NAMALWA (cell line): ENCODE measurements at places on chromosomes 1 and 21.

GRCh38 chr21:26655460-26655859 is 82.4 kb upstream of the CYYR1 start:
- DNase-seq, result no peak

GRCh38 chr1:109246141-109246551 is 3.2 kb upstream of the CELSR2 start:
- no peak for DNase-seq

GRCh38 chr21:36072453-36073162 is 2.8 kb downstream of the CBR1 start:
- no peak for DNase-seq

- no peak for DNase-seq
Measured at GRCh38 chr1:15261155-15262002, 14.4 kb downstream of the FHAD1 start.

DNA sequence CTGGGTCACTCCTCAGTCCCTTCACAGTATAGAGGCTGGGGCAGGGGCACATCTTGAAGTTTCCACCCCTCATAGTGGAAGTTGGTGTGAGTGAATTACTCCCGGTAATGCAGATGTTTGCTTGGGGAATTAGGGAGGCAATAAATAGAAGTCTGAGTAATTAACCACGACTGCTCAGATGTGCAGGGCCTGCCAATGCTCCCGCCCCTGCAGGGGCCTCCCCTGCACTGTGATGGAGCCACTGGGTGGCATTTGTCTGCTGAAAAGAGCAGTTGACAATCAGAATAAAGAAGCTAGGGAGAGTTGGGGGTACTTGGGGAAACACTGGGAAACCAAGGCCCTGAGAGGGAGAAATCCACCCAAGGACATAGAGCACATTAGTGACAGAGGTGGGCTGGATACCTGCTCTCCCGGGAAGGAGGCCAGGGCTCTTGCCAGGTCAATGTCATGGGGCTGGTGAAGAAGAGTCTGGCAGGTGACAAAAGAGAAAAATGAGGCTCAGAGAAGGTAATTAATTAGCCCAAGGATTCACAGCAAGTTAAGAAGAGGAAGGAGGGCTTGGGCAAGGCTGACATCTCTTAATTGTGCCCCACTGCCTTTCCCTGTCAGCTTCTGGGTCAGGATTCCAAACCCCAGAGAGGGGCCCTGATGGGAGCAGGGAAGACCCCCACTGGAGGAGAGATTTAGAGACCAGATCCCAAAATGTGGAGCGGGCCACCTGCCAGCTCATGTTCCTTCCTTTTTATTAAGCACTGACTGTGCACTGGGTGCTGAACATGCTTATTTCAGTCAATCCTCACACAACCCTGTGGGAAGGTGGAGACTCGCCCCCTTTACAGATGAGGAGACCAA is 436.2 kb downstream of the MATN1 start:
- DNase-seq, result no peak

- DNase-seq, result no peak
Measured at GRCh38 chr1:8294170-8294697, 23.7 kb upstream of the SLC45A1 start.

GRCh38 chr1:41020654-41021053 is 871 bp downstream of the SLFNL1 start:
- DNase-seq, result no peak

- peak; percentile 62 for DNase-seq
Measured at GRCh38 chr21:15592271-15592860, 137.4 kb upstream of the USP25 start.

GRCh38 chr1:40954626-40955025 is 24.9 kb upstream of the CTPS1 start:
- DNase-seq, result no peak

GRCh38 chr1:44029260-44029910 is 1.9 kb downstream of the SLC6A9 start:
- no peak for DNase-seq

GRCh38 chr1:80251171-80251570 is 1244.6 kb upstream of the ADGRL4 start:
- DNase-seq, result no peak

GRCh38 chr1:76870037-76870436 is 2.8 kb downstream of the ST6GALNAC5 start:
- DNase-seq, result no peak

GRCh38 chr1:232952514-232953499 is 2.4 kb downstream of the NTPCR start:
- peak; percentile 66 for DNase-seq

DNA sequence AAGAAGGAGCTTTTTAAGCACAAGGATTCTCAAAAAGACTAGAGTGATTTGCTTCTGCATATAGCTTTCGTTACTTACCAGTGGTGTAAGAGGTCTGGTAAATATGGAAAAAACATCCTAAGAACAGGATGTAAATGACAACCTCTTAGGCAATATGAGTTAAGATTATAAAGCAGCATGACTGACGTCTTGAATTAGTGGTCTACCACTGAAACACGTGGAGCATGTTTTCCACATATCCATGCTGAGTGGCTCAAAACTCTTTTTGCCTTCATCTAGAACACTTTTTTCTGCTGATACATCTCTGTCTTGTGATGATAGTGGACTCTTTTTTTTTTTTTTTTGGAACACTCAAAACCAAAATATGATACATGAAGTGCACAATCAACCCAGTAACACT is 44.6 kb downstream of the RCAN1 start:
- DNase-seq, result no peak

GRCh38 chr1:42931108-42931539 is 27.5 kb downstream of the SLC2A1 start:
- peak; percentile 70 for DNase-seq

- peak; percentile 43 for DNase-seq
Measured at GRCh38 chr1:58782178-58783089, 1.4 kb downstream of the JUN start.

- DNase-seq, result no peak
Measured at GRCh38 chr1:109283748-109284600, 1.0 kb upstream of the PSRC1 start.

DNA sequence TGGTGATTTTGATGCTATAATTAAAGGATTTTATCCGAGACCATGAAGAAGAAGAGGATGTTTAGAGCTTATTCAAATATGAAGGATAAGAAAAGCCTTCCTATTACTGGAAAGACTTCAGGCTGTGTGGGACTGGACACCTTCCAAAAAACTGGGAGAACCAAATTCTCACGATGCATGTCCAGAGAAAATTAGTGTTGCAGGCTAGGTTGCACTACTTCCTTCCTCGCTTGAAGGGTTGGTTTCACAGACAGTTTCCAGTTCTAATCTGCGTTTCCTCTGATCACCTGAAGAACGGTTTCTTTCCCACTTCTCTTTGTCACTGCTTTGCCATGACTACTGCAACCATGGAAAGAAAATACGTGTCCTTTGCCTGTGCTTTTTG is 2.0 kb downstream of the MTARC2 start:
- no peak for DNase-seq

GRCh38 chr1:234409328-234409727 is 36.1 kb downstream of the COA6 start:
- DNase-seq, result no peak

DNA sequence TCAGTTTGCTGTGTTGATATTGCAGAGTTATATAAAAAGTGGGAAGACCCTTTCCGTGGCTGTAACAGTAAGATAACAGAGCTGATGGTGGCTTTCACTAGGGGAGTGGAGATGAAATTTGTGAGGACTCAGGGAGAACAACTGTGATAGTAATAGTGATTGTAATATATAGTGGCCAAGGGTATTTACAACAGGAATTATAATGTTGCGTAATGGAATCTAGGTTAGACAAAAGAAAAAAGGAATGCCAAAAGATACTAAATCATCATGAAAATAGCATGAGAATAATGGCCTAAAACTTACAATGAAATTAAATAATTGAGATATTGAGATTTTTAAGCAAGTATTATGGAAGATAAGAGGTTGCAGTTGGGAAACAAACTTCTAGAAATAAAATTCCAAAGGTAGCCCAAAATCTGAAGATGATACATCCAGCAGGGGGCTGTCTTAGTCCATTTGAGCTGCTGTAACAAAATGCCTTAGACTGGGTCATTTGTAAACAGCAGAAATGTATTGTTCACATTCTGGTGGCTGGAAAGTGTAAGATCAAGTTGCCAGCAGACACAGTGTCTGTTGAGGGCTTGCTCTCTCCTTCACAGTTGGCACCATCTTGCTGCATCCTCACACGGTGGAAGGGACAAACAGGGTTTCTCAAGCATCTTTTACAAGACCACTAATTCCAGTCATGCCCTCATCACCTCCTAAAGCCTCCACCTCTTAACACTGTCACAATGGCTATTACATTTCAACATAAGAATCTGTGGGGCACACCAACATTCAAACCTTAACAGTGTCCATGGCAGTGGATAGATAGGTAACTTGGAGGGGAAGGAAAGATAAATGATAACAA is 711.2 kb downstream of the MRPL39 start:
- DNase-seq, result peak; percentile 26

DNA sequence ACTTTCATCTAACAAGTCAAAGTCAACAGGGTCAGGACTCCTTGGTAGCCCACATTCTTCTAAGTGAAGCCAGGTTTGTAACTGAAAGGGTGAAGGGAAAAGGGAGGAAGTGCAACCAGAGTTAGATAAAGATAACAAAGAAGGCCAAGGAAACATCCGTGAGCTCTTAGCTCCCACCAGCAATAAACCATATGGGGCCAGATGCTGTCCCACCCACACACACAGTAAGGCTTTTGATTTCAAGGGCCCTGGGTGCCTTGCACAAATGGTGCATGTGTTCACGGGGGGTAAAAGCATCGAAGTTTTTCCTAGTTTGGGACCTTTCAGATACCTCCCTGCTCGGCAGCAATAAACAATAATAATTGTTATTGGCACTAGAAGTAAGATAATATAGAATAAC is 5.1 kb upstream of the TIAM1 start:
- DNase-seq, result no peak

- DNase-seq, result peak; percentile 48
Measured at GRCh38 chr1:234125283-234125682, 220.8 kb downstream of the SLC35F3 start.

DNA sequence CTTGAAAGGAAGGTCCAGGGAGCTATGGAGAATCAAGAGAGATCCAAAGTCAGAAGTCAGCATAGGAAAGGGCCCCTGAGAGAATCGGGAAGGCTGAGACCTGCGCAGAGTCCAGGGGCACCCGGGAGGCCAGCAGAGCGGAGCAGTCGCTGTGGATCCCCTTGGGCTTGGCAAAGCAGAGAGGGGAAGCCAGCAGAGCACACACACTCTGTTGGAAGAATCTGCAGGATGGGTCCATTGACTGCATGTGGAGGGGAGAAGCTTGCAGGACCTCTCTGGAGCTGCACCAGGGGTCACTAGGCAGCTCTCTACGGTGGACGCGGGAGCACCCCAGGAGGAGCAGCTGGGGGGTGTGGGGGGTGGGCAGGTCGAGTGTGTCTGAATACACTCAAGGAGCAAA is 6.4 kb downstream of the RIPK4 start:
- DNase-seq, result no peak

GRCh38 chr1:36966242-36966641 is 68.1 kb downstream of the GRIK3 start:
- peak; percentile 42 for DNase-seq

- DNase-seq, result no peak
Measured at GRCh38 chr1:198201956-198202784, 45.4 kb downstream of the NEK7 start.

- no peak for DNase-seq
Measured at GRCh38 chr1:30820299-30820698, 62.7 kb upstream of the LAPTM5 start.

DNA sequence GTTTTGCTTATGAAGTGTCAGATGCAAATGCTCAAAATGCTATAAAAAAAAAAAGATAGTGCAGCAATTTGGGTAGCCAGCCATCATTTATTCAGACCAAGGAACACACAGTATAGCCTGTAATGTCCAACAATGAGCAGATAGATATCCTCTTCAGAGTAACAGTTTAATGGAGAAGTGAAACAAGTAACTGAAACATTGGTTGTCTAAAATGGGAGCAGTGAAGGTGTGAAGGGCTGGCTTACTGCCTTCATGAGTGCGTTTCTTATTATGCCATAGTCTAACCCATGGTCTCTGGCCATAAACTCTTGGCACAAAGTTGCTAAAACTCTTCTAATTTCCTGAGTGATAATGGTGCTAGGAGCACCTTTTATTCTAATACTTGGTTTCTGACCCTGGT is 11.4 kb downstream of the RGS5 start:
- no peak for DNase-seq

- no peak for DNase-seq
Measured at GRCh38 chr1:24409535-24409934, 4.0 kb downstream of the STPG1 start.

- DNase-seq, result no peak
Measured at GRCh38 chr1:57431400-57431799, 7.5 kb upstream of the DAB1 start.

GRCh38 chr1:231722356-231722755 is 95.8 kb downstream of the DISC1 start:
- no peak for DNase-seq

- DNase-seq, result no peak
Measured at GRCh38 chr1:63624911-63625310, 31.7 kb downstream of the PGM1 start.

DNA sequence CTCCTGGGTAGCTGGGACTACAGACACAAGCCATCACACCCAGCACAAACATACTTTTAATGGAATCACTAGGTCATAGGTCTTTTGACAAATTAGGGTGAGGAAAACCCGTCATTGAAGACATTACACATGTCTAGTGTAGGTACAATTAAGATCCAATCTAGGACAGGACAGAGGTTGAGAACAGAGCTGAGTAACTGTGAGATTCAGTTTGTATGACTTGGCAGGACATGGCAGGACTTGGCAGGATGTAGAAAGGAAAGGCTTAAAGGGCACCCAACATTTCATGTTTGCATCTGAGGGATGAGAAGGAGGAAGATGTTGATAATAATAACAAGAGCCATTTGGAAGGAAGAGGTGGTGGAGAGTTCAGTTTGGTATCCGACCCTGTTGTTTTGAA is 483.8 kb downstream of the PCP4 start:
- no peak for DNase-seq

GRCh38 chr1:167881786-167882185 is 32.1 kb downstream of the ADCY10 start:
- no peak for DNase-seq

DNA sequence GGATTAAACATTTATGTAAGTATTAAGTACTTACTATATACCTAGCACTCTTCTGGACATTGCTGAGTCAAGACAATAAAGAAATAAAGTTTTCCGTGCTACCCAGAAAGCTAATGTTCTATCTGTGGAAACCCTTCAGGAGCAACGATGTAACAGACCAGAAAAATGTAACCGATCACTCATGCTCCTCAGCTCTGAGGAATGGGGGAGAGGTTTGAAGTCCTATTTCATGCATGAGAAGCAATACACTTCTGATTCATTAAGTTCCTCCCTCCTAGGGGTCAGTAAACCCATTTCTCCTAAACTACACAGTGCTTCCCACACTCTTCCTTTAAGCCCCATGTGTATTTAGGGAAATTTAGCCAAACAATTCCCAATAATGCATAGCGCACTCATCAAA is 25.6 kb upstream of the KAZN start:
- no peak for DNase-seq

GRCh38 chr21:42758721-42759593 is 105.5 kb downstream of the PDE9A start:
- DNase-seq, result no peak
